ENCODE measurements at places on chromosomes 2 and 18.

DNA sequence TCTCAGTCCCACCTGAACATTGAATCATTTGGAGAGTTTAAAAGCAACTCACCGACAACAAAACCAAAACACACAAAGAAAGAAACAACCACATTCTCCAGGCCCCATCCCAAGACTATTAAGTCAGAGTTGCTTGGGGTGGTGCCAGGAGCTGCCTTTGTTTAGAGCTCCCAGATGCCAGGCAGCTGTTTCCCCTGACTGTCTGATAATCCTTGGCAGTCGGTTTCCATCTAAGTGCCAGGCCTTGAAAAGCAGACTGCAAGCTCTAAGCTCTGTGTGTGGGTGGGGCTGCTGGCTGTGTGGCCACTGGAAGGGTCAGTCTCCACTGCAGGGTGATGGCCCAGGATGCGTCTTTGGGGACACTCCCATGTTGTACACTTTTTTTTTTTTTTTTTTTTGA, 255.3 kb upstream of the AGAP1 start:
- DNase-seq: no peak

DNA sequence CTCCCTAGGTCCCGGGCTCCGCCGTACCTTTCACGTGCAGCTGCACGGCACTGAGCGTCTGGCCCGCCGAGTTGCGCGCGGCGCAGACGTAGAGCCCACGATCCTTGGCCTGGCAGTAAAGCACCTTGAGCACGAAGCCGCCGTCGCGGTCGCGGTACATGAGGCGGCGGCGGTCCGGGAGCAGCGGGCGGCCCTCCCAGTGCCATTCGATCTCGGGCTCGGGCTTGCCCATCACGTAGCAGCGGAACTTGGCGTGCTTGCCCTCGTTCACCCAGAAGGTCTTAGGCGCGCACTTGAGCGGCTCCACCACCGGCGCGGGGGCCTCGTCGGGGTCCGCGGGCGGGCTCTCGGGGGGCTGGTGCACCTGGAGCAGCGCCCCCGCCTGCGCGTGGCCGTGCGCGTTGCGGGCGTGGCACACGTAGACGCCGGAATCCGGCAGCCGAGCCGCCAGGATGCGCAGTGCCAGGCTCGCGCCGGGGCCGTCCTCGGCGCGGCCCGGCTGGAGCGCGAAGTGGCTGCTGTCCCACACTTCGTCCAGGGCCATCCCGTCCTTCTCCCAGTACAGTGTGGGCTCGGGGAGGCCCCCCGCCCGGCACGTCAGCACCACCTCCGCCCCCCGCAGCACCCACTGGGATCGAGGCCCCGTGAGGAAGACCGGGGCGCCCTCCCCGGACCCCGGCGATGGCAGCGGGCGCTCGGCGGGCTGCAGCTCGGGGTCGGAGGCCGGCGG, 980 bp downstream of the OBSL1 start:
- DNase-seq: no peak

DNA sequence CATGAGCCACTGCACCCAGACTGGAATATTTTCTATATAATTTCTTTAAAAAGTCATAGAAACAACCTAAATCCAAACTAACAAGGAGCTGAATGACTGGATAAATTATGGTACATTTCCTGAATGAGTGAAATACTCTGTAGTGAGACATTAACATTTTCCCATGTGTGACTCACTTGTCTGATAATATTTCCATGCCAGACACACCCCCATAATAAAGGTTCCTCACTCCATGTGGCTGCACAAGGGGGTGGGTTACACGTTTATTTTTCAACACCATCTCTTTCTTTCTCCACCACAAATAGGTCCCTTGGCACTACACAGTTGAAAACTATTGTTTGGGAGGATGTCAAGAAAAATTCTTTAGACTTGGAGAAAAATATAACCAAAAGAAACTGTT, 266.3 kb upstream of the LYPD1 start:
- no peak for DNase-seq

- DNase-seq: no peak
These were observed 48.5 kb upstream of the FOSL2 start for GRCh38 chr2:28343971-28344715.

DNA sequence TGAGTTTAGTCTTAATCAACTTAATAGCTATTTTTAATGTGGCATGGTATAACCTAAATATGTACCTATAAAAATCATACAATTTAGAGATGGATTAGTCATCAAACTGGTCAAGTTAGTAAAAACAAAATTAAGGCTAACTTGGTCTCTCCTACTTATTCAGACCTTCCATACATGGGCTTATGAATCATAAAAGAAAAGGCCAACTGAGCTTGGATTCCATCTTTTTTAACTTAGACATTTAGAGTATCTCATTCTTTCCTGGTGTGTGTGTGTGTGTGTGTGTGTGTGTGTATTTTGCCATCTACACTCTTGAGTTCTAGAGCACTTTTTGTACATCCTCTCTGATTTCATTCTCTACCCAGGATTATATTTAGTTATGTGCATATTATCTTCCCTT, 637.5 kb downstream of the PLCL1 start:
- no peak for DNase-seq

GRCh38 chr2:238403632-238404405, 22.9 kb upstream of the ASB1 start:
- DNase-seq: no peak

DNA sequence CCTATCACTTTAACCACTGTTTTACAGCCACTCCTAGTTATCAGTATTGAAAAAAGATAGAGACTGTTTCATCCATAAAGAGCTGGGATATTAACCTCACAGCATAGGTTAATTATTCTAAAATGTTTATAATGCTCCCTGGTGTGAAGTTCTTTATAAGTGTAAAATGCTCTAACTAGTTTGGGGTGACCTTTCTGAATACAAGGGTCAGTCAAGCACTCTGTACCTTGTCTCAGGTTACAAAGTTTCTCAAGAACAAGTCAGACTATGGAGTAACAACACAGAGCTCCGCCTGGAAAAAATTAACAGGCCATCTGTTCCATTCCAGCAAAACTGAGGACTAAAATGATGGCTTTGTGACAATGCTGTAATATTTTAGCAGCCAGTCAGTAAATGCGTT, 107.4 kb downstream of the NOL4 start:
- DNase-seq: no peak

DNA sequence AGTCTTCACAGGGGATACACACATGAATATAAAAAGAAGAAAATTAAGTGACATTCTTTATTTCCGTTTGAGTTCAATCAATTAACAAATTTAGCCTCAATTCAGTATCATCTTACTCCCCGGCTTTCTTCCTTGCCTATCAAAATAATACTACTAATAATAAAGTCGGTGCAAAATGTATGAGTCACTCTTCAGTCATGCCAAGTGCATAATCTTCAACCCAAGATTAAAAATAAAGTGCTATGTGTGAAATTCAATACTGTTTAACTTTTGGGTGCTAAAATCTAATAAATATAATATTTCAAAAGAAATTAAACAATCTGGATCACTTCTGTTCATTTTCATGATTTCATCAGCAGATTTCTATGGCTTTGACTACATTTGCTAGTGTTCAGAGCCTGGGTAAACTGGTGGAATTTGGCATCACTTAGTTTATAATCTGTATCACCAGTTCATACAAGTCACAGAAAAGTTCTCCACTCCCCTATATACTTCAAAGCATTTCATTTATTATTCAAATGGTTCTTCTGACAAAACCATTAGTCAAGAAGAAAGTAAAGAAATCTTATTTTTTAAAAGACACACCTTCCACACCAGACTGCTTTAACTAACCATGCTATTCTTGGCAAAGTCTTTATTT, 183.6 kb downstream of the THADA start:
- DNase-seq: no peak

DNA sequence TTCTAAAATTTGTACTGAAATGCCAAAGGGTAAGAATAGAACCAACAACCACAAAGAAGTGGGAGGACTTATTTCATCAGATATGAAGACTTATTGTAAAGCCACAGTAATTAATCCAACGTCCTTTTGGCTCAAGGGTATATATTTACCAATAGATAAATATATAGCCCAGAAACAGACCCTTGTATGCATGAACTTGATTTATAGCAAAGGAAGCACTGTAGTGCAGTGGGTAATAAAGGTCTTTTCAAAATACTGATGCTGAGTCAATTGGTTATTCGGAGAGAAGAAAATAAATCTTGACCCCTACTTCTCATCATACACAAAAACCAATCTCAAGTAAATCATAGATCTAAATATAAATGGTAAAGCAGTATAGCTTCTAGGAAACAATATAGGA, 200.5 kb upstream of the ST6GAL2 start:
- no peak for DNase-seq

DNA sequence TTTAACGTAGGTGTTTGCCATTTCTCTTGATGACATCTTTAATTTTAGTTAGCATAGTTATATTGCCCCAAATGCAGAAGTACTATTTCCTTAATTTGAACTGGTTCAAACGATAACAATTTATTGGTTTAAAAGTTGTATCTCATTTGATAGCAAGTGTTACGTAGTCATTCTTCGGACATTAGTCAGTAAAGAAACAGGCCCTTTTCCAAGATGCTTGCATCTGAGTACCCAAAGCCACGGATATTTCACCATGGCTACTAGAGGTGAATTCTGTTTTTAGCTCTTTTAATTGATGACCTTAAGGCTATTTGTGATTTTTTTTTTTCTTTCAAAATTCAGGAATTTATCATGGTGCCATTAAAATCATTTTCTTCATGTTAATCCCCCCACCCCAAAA, 32.1 kb downstream of the GLS start:
- no peak for DNase-seq

GRCh38 chr2:232328032-232328422, 50.5 kb upstream of the ALPP start:
- no peak for DNase-seq

GRCh38 chr2:146262606-146263005, 1582.2 kb upstream of the ACVR2A start:
- no peak for DNase-seq

GRCh38 chr2:236592821-236593220, 23.2 kb downstream of the ACKR3 start:
- DNase-seq: no peak

DNA sequence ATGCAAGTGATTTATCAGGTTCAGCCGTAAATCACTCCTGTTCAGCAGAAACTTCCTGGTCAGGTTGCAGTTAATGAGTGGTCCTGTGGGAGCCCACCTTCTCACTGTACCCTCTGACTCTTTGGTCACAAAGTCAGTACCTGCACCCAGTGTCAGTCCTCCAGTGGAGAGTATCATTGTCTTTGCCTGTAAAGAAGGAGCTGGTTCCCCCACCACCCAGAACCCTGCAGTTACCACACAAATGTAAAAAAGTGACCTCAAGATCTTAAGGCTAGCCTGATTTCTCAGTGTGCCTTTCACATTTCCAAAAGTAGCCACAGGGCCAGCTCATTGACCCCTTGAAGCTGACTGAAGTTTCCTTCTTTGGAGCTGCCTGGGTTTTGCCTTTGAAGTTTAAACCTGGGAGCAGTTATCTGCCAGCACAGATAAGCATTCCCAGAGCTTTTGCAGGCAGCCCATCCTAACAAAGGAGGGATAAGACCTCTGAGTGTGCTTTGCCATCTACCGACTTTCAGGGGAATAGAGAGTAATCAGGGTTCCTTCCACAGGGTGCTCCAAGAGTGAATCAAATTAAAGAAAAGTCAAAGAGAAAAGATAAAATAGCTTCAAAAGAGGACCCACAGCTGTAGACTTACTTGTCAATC, 725.2 kb downstream of the CPS1 start:
- no peak for DNase-seq

- no peak for DNase-seq
These were observed 160.4 kb downstream of the EXOC6B start for GRCh38 chr2:72665448-72665847.

- no peak for DNase-seq
These were observed 1.8 kb downstream of the KIF5C start for GRCh38 chr2:148876595-148877402.

DNA sequence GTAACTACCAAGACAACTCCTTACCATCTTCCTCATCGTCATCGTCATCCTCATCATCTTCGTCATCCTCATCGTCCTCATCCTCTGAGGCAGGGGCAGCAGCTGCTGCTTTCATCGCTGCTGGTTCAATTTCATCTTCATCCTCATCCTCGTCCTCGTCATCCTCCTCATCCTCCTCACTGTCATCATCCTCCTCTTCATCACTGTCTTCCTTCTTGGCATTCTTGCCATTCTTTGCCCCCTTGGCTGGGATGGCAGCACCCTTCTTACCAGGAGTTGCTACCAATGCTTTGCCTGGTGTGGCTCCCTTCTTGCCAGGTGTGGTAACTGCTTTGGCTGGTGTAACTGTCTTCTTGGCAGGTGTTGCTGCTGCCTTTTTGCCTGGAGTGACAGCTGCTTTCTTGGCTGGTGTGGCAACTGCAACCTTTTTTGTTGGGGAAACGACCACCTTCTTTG, 2.7 kb downstream of the NCL start:
- DNase-seq: no peak

GRCh38 chr2:231469583-231469950, 5.3 kb upstream of the NCL start:
- no peak for DNase-seq

- DNase-seq: no peak
These were observed 1438.7 kb upstream of the ZEB2 start for GRCh38 chr2:145958611-145959010.

- no peak for DNase-seq
These were observed 316.6 kb downstream of the FIGN start for GRCh38 chr2:163419000-163419830.

DNA sequence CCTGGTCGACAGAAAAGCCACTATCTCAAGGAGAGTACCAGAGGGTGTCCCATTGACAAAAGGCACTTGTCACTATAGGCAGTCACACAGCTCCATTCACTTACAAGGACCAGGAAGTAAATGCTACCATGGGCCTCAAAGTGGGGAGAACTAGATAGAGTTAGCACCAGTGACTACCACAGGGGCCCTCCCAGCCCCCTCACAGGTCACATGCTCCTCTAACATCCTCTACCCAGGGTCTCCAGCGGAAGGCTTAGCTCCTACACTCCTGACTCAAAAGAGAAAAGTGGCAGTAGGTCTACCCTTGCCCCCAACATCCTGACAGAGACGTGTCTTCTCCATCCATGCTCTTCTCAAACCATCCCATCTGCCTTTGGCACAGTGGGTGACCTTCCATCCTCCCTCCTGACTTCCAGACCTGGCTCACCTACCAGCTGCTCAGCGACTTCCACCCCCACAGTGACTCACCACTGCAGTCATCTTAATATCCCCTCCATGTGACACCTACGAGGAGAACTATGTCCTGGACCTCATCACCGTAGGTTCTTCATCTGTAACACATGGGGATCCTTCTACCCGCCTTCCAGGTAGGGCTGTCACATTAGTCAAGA, 5.6 kb upstream of the DNMT3A start:
- no peak for DNase-seq

DNA sequence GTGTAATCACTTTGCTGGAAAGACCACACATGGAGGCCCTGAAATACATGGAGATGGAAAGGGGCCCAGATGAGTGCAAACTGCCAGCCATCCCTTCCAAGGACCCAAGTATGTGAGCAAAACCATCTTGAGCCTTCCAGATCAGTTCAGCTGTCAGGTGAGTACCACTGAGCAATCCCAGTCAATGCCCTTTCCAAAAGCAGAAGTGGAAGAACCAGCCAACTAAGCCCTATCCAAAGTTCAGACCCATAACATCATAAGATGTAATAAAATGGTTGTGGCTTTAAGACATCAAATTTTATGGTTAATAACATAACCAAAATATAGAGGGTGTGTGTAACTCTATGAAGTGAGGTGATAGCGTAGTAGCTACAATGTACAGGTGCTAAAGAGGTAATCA, 88.5 kb downstream of the NXPH2 start:
- DNase-seq: no peak

GRCh38 chr2:25310965-25311864, 30.5 kb downstream of the DNMT3A start:
- DNase-seq: no peak

- no peak for DNase-seq
These were observed 14.6 kb downstream of the GULP1 start for GRCh38 chr2:188306271-188306670.

- no peak for DNase-seq
These were observed 4.8 kb upstream of the TTC39C start for GRCh38 chr18:24009651-24010333.
